ENCODE measurements at places on chromosomes 16 and 17. TPM values are rescaled to one million over a fixed set of nuclear protein-coding genes. Genes with fewer than 3 reads are reported as not detected.

GRCh38 chr17:33328129-33328528 is 35.0 kb upstream of the ASIC2 start:
- DNase-seq: no peak

GRCh38 chr17:81480140-81481072 is 32.2 kb downstream of the ACTG1 start:
- no peak for DNase-seq

- no peak for DNase-seq
These were observed 31.5 kb downstream of the QPRT start for GRCh38 chr16:29710227-29711219.

- no peak for DNase-seq
These were observed 150.4 kb downstream of the WWOX start for GRCh38 chr16:78249832-78250231.

DNA sequence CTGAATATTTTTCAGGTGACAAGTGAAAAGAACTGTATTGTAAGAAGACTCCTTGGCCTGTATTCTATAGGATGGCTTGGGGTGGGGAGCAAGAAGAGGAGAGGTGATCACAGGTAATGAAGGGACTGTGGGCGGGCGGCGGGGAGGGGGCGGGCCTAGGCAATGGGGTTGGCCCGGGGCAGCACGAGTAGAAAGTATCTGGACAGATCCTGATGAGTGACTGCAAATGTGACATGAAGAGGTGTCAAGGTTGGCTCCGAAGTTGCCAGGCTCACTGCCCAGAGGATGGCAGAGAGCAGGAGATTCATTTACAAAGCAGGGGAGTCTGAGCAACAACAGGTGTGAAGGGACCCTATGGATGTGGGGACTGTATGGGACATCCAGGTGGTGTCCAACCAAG is 10.8 kb upstream of the G6PC1 start:
- DNase-seq: no peak

DNA sequence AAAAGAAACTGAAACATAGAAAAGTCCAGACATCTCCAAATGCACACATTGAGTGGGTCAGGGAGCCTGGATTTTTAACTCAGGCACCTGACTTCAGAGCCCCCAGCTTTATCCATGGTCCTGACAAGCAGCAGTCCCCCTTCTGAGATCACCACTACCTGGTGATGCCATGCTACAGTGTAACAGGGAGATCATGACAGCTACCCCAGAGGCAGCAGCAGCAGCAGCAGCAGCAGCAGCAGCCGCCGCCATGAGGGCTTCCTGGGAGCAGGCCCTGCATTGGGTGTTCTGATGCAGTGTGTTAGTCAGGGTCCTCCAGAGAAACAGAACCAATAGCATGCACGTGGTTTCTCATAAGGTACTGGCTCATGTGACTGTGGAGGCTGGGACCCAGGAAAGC is 198.6 kb upstream of the SALL1 start:
- DNase-seq: no peak

GRCh38 chr16:177394-177822 is 928 bp downstream of the HBA1 start:
- no peak for DNase-seq

GRCh38 chr17:73103641-73104335 is 11.3 kb upstream of the SLC39A11 start:
- DNase-seq: no peak

DNA sequence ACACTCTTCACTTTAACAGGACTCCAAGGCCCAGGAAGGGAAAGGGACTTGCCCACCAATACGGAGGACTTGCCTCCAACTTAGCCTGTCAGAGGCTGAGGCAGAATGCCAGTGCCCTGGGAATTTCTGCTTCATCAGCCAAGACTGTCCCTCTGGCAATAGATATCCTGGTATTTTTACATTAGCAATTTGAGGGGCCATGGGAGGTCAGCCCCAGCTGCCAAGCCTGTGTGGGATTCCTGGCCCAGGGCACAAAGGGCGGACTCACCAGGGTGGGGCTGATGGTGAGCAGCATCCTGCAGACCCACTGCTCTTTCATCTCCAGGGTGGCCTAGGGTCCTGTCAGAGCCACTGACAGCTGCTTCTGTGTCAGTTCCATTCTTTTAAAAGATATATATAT is 78.3 kb upstream of the CIBAR2 start:
- DNase-seq: no peak

- DNase-seq: no peak
These were observed at the start of gene NXN for GRCh38 chr17:979539-980405. Gene NXN (minus strand): TSS chr17:979776.

DNA sequence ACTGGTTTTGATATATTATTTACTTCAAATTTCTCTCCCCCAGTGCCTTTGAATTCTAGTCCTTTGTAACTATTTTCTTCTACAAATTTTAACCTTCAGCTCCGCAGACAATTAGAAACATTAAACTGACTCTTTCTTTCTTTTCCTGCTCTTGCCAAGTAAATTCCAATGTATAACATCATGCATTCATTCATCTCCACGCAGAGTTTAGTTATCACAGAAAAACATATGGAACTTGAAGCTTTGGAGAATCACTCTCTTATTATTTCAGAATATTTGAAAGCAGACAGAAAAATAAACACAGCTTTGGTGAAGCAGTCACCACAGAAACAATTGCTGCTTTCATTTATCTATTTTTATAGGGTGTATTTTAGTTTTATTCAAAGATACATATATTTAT is 778.7 kb upstream of the CDH8 start:
- DNase-seq: no peak

DNA sequence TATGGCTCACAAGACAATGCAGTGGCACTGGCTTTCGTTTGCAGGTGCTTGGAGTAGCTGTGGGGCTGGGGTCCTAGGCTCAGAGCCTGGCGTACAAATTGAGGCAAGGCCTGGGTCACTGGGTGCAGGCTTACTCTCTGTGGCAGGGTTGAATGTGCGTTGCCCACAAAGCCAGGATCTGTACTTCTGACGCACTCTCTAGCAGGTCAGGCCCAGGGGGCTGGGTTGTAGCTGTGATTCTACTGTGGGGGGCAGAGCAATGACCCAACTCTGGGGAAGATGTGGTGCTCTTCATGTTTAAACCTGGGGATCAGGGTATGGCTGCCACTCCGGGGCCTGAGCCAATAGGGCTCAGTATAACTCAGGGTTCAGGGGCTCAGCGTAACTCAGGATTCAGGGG is 6.4 kb upstream of the PRSS21 start:
- no peak for DNase-seq

DNA sequence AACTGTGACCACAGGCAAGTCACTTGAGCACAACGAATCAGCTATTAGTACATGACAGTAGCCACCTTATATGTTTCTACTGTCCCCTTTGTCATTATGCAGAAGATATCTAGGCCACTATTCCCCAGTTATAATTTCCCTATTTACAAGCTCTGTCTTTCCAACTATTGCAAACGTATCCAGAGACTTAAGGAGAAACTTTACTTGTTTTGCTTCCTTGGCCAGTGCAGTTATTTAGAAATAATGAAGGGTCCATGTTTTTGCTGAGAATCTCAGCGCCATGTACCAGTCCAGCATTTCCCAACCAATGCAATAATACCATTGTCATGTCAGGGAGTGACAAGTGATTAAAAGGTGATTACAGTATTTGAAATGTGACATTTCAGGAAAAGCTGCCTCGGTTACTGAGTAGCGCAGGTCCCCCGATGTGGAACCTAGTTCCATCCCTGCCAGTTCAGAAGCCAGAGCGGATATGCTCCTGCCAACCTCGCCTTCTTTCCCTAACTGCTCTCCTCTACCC is 743 bp downstream of the ZNF624 start:
- DNase-seq: peak; percentile 2

DNA sequence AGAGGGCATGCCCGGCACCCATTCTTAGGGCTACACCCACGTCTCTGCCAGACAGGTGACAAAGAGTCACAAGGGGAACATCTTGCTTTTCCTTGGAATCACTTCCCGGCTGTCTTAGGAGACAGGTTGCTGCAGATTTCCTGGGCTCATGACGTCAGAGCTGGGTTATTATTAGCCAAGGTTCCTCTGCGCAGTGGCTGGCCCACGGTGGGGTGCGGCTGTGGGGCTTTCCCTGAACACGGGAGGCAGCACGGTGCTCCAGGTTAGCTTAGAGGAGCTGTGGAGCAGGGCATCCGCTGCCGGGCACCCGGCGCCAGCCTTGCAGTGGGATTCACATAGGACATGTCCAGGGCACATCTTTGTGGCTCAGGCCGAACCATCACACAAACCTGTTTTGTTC is 118.0 kb upstream of the PLCG2 start:
- no peak for DNase-seq

DNA sequence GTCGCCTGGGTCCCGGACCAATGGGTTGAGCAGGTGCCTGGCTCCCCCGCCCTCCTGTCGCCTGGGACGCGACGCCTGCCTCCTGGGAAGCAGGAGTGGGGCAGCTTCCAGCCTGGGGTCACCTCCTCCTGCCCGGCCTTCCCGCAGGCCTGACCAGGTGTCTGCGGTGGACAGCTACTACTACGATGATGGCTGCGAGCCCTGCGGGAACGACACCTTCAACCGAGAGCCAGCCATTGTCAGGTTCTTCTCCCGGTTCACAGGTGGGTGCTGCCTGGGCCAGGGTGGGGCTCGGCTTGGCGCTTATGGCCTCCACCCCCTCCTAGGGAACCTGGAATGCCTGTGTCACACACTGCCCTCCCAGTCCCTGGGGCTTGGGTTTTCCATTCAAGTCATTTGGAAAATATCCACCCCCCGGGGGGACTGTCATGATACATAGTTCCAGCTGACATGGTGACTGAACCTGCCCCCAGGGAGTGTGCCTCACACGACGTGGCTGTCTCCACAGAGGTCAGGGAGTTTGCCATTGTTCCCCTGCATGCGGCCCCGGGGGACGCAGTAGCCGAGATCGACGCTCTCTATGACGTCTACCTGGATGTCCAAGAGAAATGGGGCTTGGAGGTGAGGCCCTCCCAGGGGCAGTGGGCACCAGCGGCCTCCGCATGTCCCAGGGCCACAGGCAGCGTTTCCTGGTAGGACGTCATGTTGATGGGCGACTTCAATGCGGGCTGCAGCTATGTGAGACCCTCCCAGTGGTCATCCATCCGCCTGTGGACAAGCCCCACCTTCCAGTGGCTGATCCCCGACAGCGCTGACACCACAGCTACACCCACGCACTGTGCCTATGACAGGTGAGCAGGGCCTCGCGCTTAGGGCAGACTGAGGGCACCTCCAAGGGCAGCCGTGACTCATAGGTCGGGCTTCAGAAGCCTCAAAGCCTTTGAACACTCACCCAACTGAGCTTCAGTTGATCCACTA is 2.3 kb downstream of the DNASE1 start:
- DNase-seq: no peak

GRCh38 chr17:9668517-9668916 is 23.2 kb downstream of the USP43 start:
- no peak for DNase-seq

DNA sequence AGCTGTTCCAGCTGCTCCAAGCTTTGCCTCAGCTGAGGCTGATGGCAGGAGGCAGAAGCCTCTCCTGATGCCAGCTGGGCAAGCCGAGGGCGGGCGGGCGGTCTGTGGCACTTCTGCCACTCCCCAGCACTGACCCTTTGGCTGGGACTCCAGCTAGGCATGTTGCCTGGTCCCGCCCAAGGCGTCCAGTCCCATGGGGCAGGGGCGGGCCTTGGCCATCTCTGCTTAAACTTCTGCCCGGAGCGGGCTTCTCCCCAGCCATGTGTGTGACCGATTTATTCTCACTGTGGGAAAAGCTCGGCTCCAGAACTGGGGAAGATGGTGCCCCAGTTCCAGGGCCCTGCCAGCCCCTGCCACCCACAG is 349.1 kb downstream of the SEC14L1 start:
- DNase-seq: no peak

- no peak for DNase-seq
These were observed 175.8 kb upstream of the MAF start for GRCh38 chr16:79776243-79776847.

- no peak for DNase-seq
These were observed 92.1 kb upstream of the ZNF750 start for GRCh38 chr17:82931699-82932517.

DNA sequence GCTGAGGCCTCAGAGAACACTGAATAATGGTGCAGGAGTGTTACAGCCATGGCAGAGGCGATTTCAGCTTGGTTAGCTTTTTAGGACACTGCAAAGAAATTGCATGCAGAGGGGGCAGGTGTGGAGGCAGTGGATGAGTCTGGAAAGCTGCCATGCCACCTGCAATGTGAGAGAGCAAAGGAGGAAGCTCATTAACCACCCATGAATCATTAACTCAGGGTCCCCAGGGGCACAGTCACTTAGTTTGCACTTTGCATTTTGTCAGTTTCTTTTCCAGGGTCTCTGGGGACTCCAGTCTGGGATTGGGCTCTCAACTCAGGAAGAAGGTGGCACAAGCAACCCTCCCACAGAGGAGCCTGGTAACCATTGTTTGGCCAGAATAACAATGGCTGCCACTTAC is 132.9 kb downstream of the USP31 start:
- no peak for DNase-seq

GRCh38 chr17:12973496-12974004 is 44.3 kb downstream of the ELAC2 start:
- DNase-seq: no peak

DNA sequence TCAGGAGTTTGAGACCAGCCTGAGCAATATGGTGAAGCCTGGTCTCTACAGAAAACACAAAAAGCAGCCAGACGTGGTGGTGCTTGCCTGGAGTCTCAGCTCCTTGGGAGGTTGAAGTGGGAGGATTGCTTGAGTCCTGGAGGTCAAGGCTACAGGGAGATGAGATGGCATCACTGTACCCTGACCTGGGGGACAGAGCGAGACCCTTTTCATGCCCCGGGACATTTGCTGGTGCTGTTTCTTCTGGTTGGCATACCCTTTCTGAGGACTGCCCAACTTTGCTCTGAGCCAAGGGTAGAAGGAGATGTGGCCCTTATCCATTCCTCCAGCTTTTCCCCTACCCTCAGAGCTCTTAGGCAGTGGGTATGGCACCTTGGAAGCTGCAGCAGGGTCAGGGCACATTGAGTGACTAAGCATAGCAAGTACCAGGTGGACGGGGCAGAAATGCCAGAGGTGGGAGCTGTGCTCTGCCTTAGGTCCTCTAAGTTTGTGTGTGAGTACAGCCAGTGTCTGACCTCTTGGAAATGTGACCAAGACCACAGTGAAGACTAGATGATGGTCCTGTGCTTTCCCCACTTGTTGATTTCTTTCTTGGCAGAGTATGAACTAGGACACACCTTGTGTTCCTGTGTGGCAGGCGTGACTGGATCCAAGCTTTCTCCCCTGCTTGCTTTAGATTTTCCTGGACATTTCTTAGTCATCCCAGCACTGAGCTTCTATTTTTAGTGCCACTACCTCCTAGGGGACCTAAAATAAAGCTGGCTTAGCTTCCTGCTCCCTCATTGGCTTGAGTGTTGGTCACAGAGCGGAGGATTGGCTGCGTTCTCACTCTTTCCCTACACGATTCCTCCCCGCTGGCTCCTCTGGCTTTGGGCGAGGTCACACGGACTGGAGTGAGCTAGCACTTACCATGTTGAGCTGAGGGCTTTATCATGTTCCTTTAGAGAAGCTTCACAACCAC is 9.9 kb upstream of the EDC4 start:
- DNase-seq: no peak

Gene CACNG5
- total RNA-seq: not detected

Gene KCNJ12
- 1.6 TPM for total RNA-seq

Gene CDH11
- total RNA-seq: 99.6 TPM

Gene CCDC200
- total RNA-seq: not detected

Gene INCA1
- total RNA-seq: 0.39 TPM

Gene SLC16A13
- total RNA-seq: 7.9 TPM

Gene SOX8
- 0.06 TPM for total RNA-seq

Gene RGS11
- 3.9 TPM for total RNA-seq

Gene SMIM5
- total RNA-seq: not detected

Gene ANKRD40CL
- not detected for total RNA-seq

Gene PRSS27
- total RNA-seq: 0.05 TPM

Gene PRR15L
- not detected for total RNA-seq

Gene PYY
- total RNA-seq: not detected
